ENCODE measurements at places on chromosomes 3 and 15. TPM values are rescaled to one million over a fixed set of nuclear protein-coding genes. Genes with fewer than 3 reads are reported as not detected.

Gene ITPKA
- total RNA-seq: 0.69 TPM

Gene CNTN3
- total RNA-seq: 22.4 TPM

Gene AMOTL2
- 42.9 TPM for total RNA-seq

Gene OR5K3
- not detected for total RNA-seq

Gene TTLL13
- total RNA-seq: not detected

All from diencephalon (tissue), 1 donor.